ENCODE measurements at places on chromosomes 7 and 10.

DNA sequence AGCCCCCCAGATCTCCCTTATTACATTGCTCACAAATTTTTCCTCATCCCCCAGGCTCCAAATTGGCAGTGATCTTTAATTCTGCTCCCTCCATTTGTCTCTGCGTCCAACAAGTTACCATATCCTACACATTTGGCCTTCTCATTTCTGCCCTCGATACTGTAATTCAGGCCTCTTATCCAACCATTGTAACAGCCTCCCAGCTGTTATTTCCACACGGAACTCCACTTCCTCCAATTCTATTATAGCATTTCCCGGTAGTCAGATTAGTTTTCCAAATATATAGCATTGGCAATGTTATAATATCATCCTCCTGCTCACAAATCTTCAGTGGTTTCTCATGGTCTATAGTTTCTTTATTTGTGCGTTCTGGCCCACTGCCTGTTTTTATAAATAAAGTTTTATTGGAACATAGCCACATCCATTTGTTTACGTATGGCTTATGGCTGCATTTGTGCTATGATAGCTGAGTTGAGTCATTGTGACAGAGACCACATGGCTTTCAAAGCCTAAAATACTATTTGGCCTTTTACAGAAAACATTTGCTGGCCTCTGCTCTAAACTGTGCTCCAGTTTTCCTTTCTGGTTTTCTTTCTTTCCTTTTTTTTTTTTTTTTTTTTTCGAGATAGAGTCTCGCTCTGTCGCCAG, 126.5 kb upstream of the ZNF438 start:
- no peak for DNase-seq

- DNase-seq = no peak
Measured at GRCh38 chr10:23693501-23693901, 254.6 kb downstream of the OTUD1 start.

GRCh38 chr10:128927497-128928161, 539.4 kb upstream of the MGMT start:
- no peak for DNase-seq

GRCh38 chr7:664997-665735, 61.3 kb upstream of the DNAAF5 start:
- no peak for DNase-seq

DNA sequence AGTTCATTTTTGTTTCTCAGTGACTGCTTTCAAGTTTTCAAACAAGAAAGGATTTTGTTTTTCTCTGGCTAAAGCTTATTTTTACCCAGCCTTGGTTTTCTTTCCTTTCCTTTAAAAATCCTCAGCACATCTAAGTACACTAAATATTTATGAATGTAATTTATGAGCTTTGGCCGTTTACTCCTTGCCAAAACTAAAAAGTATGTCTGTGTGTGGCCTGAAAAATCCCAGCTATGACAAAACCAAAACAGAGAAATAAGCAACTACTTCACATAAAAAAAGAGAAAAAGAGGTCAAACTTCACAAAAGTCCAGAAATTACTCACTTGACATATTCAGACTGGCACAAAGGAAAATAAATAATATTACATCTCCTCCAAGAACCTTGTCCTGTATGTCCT, 365.1 kb upstream of the NFE2L3 start:
- no peak for DNase-seq

DNA sequence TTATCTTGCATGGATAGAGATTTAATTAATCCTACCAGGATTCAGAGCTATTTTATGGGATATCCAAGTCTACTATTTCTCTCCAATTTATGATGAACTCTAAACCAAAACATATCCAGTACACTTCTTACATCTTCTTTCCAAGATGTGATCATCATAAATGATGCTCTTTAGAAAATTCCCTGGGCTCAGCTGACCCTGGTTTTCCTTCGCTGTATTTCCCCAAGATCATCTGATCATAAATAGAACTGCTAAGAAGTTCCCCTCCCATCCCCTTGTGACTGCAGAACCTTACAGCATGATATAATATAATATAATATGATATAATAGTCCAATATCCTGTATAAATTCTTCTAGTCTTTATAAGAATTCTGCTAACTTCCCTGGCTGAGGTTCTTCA, 114.6 kb upstream of the LYZL2 start:
- no peak for DNase-seq

DNA sequence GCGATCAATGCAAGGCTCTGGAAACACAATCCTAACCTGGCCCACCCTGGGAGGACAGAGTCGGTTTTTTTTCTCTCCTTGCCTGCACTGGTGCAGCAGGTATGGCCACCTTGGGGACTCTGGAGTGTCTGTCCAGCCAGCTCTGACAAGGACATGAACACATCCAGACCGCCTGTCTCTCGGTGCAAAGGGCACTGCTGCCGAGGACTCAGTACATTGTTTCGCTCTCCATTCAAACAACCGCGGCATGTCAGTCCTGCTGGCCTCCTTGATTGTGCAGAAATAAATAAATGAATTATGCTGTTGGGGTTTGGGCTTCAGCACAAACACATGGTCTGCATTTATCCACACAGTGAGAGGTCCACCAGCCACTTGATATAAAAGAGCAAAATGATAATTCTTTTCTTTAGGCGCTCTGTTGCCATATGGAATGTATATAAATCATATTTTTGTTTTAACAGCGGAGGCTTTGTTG, 565.2 kb downstream of the KCNMA1 start:
- DNase-seq = no peak

- DNase-seq = no peak
Measured at GRCh38 chr7:116322541-116322940, 112.2 kb downstream of the TES start.

DNA sequence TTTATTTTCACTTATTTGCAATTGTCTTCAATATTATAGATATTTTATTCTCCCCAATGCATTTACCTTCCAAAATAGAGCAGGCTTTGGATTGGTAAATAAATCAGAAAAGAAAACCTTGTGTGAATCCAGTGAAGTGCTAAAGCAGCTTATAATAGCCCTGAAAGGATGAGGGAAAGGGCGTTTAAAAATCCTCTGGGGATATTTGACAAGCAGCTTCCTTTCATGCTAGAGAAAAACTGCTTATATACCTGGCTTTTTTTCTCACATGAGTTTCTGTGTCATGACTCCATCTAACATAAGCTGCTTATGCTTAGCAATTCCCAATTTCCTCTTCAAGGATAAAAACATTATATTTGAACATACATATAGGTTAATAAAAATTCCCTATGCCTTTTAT, 221.6 kb upstream of the SEMA3E start:
- DNase-seq = no peak

DNA sequence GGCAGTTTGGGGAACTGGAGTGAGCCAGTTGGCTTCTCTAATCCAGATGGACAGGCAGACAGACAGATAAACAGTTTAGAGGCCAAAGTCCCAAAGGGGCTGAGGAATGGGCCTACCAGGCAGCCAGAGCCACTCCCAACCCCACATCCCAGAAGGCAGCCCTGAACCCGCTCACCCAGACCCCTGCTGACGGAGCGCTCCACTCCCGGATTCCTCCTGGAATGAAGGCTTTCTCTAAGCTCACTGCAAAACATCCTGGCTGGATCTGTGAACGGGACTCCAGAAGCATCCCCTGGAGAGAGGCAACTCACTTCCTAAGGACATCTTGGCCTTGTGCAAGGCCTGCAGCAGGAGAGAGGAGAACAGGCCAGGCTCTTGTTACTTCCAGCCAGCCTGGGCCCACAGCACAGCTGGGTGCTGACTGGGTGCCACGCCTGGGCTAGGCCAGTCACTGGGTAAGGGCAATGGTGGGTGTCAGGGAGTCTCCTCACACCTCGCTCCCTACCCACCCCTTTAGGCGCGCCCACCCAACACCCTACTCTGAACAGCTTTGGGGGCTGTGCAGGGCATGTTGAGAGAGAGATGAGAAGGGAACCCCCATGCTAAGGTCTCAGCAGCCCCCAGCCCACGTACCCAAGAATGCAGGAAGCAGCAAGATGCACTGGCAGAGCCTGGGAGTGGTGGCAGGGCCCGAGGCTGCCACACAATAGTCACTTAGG, 168.6 kb upstream of the ZMIZ1 start:
- DNase-seq = no peak

GRCh38 chr7:95334447-95334846, 10.1 kb upstream of the PON1 start:
- DNase-seq = no peak

- DNase-seq = no peak
Measured at GRCh38 chr7:147904219-147904576, 686.4 kb upstream of the C7orf33 start.

Data from stimulated activated CD8-positive, alpha-beta memory T cell treated with anti-CD3 and anti-CD28 coated beads, Interleukin-7, amount 100 ng/mL, for 1 hour (primary cell).